Activated CD4-positive, alpha-beta T cell treated with anti-CD3 and anti-CD28 coated beads, Interleukin-2, amount 50 U/mL, for 1 hour (primary cell): ENCODE measurements at places on chromosomes 16 and 17.

DNA sequence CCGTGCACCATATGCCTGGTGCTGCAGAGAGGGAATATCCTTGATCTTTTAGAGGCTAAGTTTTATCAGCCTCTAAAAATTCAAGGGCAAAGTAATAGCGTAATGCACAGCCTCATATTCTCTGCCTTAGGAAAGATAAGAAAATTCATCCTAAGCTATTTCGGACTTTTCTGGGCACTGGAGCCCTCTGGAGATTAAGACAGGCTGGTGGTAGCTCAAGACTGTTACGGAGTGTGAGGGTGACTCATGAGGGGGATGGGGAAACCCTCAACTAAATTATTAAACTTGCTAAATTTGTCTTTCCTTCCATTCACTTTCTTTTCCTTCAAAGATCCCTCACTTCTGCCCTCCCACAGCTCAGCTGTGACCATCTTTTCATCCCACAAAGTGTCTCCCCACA lies 73.3 kb downstream of the RPH3AL start:
- DNase-seq, result no peak

GRCh38 chr16:89090669-89091426 lies 2.8 kb upstream of the ACSF3 start:
- no peak for DNase-seq

GRCh38 chr16:49495596-49496355 lies 122.2 kb downstream of the C16orf78 start:
- DNase-seq, result no peak

- DNase-seq, result no peak
Measured at GRCh38 chr17:58399974-58400373, 17.4 kb downstream of the RNF43 start.

DNA sequence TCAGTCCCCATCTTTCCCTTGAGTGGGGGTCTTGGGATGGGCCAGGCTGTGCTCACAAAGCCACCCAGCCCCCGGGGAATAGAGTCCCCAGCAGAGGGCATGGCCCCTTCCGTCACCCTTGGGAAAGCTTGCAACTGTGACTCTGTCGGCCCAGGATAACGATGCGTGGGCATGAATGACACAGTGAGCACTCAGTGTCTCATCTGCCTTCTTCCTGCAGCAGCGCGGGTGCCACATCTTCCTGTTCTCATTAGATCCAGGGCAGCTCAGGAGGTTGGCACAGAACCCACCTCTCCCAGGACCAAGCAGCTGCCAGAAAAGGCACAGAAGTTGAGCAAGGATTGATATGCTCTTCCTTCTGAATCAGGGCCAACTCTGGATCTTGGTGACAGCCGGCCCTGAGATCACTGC lies 84.7 kb downstream of the MRC2 start:
- no peak for DNase-seq

GRCh38 chr17:76947309-76947708 lies 79.1 kb downstream of the MGAT5B start:
- no peak for DNase-seq

- no peak for DNase-seq
Measured at GRCh38 chr17:74729866-74730265, 7.2 kb upstream of the RAB37 start.

DNA sequence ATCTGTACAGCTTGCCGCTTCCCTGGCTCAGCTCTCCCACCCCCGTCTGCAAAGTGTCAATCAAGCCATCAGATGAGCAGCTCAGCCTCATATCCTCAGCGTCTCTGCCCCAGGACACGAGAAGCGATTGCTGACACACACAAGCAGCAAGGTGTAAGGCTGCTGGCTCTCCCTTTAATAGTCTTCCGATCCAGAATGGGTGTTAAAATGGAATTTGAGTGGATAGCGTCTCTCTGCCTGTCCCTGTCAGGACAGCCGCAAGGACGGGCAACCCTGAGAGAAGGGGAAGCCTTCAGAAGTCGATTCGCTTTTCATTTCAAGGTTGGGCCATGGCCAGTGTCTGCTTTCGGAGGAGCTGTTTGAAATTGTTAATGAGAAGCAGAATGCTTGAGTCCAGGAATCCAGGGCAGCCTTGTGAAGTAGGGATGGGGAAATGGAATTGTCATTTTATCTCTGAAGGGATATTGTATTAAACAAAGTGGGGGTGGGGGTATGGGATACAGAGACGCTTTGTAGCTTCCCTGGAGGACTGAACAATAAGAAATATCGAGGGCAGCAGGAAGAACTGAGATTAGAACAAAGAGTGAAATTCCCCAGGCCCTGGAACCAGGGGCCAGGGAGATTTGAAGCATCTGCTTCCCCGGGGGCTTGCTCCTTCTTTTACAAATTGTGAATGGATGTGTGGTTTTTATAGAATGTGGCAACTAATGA lies 4.7 kb upstream of the PIPOX start:
- no peak for DNase-seq

- no peak for DNase-seq
Measured at GRCh38 chr17:68763562-68763961, 162.4 kb upstream of the FAM20A start.
